ENCODE measurements at places on chromosomes 2 and 18. TPM values are rescaled to one million over a fixed set of nuclear protein-coding genes. Genes with fewer than 3 reads are reported as not detected.
A peak's percentile ranks its signal among the peaks of the same experiment; 100 is the strongest.

DNA sequence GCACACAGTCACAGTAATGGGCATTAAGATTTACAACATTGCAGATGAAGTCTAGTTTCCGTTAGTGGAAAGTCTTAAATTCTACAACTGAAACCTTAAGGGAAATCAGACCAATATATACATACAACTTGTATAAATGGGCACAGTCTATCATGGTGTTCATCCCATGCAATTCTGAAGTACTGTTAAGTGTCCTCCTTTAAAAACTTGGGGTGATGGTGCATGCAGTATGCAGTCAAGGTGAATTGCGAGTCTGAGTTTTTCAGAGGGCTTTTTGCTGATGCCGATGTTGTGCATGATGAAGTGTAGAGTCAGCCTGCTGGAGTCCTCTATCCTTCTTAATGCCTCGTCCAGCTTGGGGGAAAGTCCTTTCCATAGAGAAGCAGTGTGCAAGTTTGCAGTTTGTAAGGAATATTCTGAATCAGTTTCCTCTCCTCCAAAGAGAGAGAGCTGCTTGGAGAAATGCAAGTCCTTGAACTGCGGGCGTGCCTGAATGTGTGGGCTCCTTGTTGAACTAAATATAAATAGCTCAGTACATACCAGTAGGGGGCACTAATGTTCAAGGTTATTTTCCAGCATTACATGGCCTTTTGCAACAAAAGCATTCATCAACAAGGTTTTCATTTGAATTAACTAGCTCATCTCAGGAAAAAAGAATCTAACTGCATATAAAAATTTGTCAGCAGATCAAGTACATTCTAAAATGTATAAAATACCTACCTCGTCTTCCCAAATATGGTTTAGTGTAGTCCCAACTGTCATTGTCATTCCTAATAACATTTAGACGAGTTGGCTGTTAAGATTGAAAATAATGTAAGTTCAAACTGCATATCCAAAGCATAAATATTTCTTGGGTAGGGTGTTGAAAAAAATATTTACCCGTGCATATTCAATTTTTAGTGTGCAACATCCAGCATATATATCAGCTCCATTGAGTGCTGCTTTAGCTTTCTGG, 21.3 kb downstream of the HNRNPLL start:
- H3K27ac ChIP-seq = peak overlapping the region; percentile 7
- no peak overlapping the region for H3K4me3 ChIP-seq
- peaks cover 6% of the 10 kb centered on the region for H3K4me1 ChIP-seq
- peaks cover 9% of the 10 kb centered on the region for H3K36me3 ChIP-seq
- no peaks in the 10 kb centered on the region for H3K27me3 ChIP-seq
- DNase-seq = peak; percentile 89

DNA sequence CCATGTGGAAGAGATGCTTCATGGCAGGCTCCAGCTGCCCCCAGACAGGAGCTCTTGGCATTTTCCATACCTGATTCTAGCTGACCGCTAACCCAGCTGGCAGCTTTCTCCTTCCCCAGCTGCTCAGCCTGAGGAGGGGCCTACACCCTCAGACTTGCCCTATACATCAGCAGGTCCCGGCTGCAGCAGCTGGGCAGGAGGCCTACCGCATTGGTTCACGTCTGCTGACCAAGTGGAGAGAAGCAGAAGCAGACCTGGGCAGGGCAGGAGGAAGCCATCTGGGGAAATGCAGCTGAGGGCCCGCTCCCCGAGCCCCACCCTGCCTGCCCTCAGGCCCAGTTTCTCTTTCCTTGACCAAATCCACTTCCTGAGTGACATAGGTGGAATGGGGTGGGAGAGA, 50.7 kb downstream of the LBH start:
- H3K4me1 ChIP-seq = no peaks in the 10 kb centered on the region
- H3K4me3 ChIP-seq = no peak overlapping the region
- no peak for DNase-seq
- no peaks in the 10 kb centered on the region for H3K27me3 ChIP-seq
- H3K27ac ChIP-seq = no peak overlapping the region

The PDE1A gene
- total RNA-seq = 5.5 TPM

The ERFE gene
- total RNA-seq = 0.52 TPM

The CLIP4 gene
- 30.1 TPM for total RNA-seq

DNA sequence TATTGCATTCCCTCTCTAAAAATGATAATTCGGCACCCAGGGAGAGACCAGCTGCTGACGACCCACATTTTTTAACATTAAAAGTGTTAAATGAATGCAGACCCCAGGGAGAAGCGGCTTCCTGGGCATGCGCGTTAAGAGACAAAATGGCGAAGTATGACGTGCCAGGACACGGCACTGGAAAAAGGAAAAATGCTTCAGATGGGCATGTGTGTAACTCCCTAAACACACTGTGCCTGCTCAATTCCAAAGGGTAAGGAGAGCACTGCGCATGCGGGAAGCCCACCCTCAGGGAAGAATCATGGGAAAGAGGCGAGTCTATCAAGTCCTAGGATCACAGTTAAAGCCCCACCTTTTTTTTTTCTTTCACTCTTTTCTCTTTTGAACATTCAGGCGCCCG, 58.1 kb downstream of the CYP26B1 start:
- no peaks in the 10 kb centered on the region for H3K4me1 ChIP-seq
- H3K36me3 ChIP-seq = no peaks in the 10 kb centered on the region
- H3K27me3 ChIP-seq = no peaks in the 10 kb centered on the region
- no peak overlapping the region for H3K27ac ChIP-seq
- no peak overlapping the region for H3K4me3 ChIP-seq
- no peak for DNase-seq

- H3K4me3 ChIP-seq = no peak overlapping the region
- no peaks in the 10 kb centered on the region for H3K36me3 ChIP-seq
- peaks cover 5% of the 10 kb centered on the region for H3K4me1 ChIP-seq
- peaks cover 91% of the 10 kb centered on the region for H3K27me3 ChIP-seq
- H3K27ac ChIP-seq = no peak overlapping the region
Measured at GRCh38 chr2:44940049-44940494, 1.4 kb upstream of the SIX3 start.

GRCh38 chr2:23330214-23330613, 54.8 kb upstream of the KLHL29 start:
- peak; percentile 43 for DNase-seq
- H3K27me3 ChIP-seq = no peaks in the 10 kb centered on the region
- H3K27ac ChIP-seq = no peak overlapping the region
- H3K36me3 ChIP-seq = no peaks in the 10 kb centered on the region
- no peaks in the 10 kb centered on the region for H3K4me1 ChIP-seq

The RAX gene
- total RNA-seq = not detected

- DNase-seq = no peak
- H3K4me1 ChIP-seq = no peaks in the 10 kb centered on the region
- no peak overlapping the region for H3K27ac ChIP-seq
- H3K4me3 ChIP-seq = no peak overlapping the region
- H3K27me3 ChIP-seq = no peaks in the 10 kb centered on the region
Measured at GRCh38 chr2:200266406-200266805, 40.1 kb upstream of the SPATS2L start.

DNA sequence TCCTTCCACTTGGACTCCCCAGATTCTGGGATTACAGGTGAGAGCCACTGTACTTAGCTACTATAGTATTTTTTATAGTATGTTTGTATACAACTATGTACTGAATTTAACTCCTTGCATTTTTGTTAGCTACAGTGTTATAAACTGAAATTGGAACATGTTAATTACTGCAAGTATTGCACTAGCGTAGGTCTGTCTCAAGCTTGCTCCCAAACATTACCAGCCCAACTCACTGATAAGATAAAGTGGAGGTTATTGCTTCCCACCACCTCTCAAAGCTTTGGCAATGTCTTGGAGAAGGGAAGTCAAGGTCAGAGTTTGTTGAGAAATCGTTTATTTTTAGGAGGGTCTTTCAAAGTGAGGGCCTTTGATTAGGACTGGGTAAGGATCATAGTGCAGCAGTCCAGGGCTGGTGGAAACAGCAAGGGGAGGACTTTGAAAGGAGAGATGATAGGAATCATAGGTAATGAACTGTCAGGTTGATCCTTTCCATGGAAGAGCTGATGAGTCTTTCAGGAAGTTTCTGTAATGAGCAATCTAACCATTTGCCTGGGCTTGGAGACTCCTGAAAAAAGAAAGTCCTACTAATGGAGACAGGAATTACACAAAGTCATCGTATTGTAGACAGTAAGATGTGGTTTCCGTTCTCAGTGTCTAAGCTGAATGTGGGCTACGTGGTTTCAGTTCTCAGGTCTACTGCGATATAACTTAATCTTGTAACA, 257.1 kb downstream of the MYO3B start:
- no peak for DNase-seq
- no peak overlapping the region for H3K4me3 ChIP-seq
- H3K36me3 ChIP-seq = no peaks in the 10 kb centered on the region
- no peaks in the 10 kb centered on the region for H3K27me3 ChIP-seq
- no peak overlapping the region for H3K27ac ChIP-seq
- no peaks in the 10 kb centered on the region for H3K4me1 ChIP-seq

DNA sequence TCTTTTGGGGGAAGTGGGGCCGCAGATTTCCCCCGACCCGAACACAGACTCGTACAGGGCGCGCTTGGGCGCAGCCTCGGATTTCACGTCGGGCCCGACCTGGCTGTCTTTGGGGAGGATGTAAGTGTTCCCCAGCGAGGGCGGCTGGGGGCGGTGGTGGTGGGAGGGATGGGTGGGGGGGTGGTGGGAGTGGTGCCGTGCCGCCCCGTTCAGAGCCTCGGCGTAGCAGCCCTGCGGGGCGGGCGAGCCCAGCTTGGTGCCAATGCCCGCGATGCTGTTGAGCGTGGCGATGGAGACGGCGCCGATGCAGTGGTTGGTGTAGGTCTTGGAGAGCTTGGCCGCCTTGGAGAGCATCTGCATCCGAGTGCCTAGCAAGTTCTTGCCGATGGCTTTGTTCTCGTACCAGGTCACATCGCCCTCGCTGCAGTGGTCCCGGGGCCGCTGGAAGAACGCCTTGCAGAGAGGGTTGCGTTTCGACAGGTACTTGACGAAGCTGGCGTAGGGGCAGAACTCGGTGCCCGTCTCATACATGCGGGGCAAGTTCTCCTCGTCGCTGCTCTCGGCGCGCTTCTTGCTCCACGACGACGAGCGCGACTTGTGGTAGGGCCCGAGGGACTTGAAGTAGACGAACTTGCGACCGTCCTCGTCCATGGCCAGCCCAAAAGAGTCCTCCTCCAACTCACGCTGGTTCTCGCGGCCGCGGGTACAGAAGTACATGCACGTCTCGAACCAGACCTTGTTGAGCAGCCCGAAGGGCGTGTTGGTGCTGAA, 1.3 kb downstream of the KCTD1 start:
- H3K4me1 ChIP-seq = peaks cover 4% of the 10 kb centered on the region
- H3K36me3 ChIP-seq = no peaks in the 10 kb centered on the region
- no peak for DNase-seq
- peaks cover 21% of the 10 kb centered on the region for H3K27me3 ChIP-seq
- no peak overlapping the region for H3K27ac ChIP-seq
- peak overlapping the region; percentile 86 for H3K4me3 ChIP-seq

The HOXD3 gene
- 2.5 TPM for total RNA-seq

GRCh38 chr2:19569300-19569791, 210.9 kb upstream of the OSR1 start:
- DNase-seq = no peak
- no peaks in the 10 kb centered on the region for H3K4me1 ChIP-seq
- H3K27ac ChIP-seq = no peak overlapping the region
- H3K36me3 ChIP-seq = no peaks in the 10 kb centered on the region
- H3K4me3 ChIP-seq = no peak overlapping the region

DNA sequence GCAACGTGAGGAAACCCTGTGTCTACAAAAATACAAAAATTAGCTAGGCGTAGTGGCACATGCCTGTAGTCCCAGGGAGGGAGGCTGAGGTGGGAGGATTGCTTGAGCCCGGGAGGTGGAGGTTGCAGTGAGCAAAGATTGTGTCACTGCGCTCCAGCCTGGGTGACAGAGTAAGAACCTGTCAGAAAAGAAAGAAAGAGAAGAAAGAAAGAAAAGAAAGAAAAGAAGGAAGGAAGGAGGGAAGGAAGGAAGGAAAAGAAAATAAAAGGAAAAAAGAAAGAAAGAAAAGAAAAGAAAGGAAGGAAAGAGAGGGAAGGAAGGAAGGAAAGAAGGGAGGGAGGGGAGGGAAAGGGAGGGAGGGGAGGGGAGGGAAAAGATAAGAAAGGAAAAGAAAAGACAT, 89.9 kb upstream of the HPCAL1 start:
- DNase-seq = no peak
- H3K27me3 ChIP-seq = no peaks in the 10 kb centered on the region

The CRACDL gene
- total RNA-seq = 11.5 TPM

The FAP gene
- total RNA-seq = 6.7 TPM

- H3K27me3 ChIP-seq = peaks cover 2% of the 10 kb centered on the region
- no peak for DNase-seq
- H3K4me1 ChIP-seq = peaks cover 2% of the 10 kb centered on the region
- no peaks in the 10 kb centered on the region for H3K36me3 ChIP-seq
- no peak overlapping the region for H3K27ac ChIP-seq
- no peak overlapping the region for H3K4me3 ChIP-seq
Measured at GRCh38 chr2:238560234-238560633, 133.5 kb downstream of the ASB1 start.

The MDH1B gene
- total RNA-seq = 10.9 TPM

- no peaks in the 10 kb centered on the region for H3K27me3 ChIP-seq
- DNase-seq = peak; percentile 51
- H3K36me3 ChIP-seq = no peaks in the 10 kb centered on the region
- H3K4me3 ChIP-seq = peak overlapping the region; percentile 99
- no peak overlapping the region for H3K27ac ChIP-seq
- H3K4me1 ChIP-seq = peaks cover 7% of the 10 kb centered on the region
Measured at GRCh38 chr18:59140302-59140885, 710 bp downstream of the SEC11C start.

The RNF152 gene
- total RNA-seq = 14.8 TPM

GRCh38 chr2:238009563-238009962, 42.7 kb downstream of the UBE2F start:
- H3K27ac ChIP-seq = no peak overlapping the region
- H3K36me3 ChIP-seq = peaks cover 10% of the 10 kb centered on the region
- no peak overlapping the region for H3K4me3 ChIP-seq
- H3K4me1 ChIP-seq = peaks cover 3% of the 10 kb centered on the region
- no peaks in the 10 kb centered on the region for H3K27me3 ChIP-seq
- no peak for DNase-seq

DNA sequence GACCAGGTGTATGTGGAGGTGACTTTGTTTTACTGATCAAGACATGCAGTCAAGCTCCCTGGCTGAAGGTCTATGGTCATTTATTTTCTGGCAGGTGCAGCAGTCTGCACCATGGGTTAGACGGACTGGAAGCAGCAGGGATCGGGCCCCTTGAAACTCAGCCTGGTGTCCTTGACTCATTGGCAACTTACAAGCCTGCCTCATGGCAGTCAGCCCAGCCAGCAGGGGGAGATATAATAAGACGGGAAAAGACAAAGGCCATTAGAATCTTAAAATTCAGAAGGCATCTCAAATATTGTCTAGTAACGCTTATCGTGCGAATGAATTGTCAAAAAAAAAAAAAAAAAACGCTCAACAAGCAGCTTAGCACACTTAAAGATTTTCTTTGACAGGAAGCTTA, 308.2 kb downstream of the EN1 start:
- H3K4me3 ChIP-seq = no peak overlapping the region
- no peaks in the 10 kb centered on the region for H3K4me1 ChIP-seq
- H3K27ac ChIP-seq = no peak overlapping the region
- no peaks in the 10 kb centered on the region for H3K27me3 ChIP-seq
- peak; percentile 10 for DNase-seq

GRCh38 chr18:66324616-66325015, 279.3 kb downstream of the CDH19 start:
- DNase-seq = no peak
- H3K27me3 ChIP-seq = no peaks in the 10 kb centered on the region
- H3K36me3 ChIP-seq = no peaks in the 10 kb centered on the region
- no peak overlapping the region for H3K27ac ChIP-seq

The CHRNG gene
- not detected for total RNA-seq

The DYSF gene
- 48.3 TPM for total RNA-seq

The OXER1 gene
- total RNA-seq = 2.1 TPM

GRCh38 chr2:58109481-58109880, 62.9 kb downstream of the VRK2 start:
- no peaks in the 10 kb centered on the region for H3K36me3 ChIP-seq
- H3K27ac ChIP-seq = no peak overlapping the region
- no peaks in the 10 kb centered on the region for H3K27me3 ChIP-seq
- no peak for DNase-seq
- H3K4me3 ChIP-seq = no peak overlapping the region

All from lung (tissue), 17 donors.